Activated CD4-positive, alpha-beta T cell treated with anti-CD3 and anti-CD28 coated beads, Interleukin-2, amount 10 ng/mL, durations not matched to agents 7 days and 5 days (primary cell): ENCODE measurements at places on chromosomes 11 and 22. TPM values are rescaled to one million over a fixed set of nuclear protein-coding genes. Genes with fewer than 3 reads are reported as not detected.

DNA sequence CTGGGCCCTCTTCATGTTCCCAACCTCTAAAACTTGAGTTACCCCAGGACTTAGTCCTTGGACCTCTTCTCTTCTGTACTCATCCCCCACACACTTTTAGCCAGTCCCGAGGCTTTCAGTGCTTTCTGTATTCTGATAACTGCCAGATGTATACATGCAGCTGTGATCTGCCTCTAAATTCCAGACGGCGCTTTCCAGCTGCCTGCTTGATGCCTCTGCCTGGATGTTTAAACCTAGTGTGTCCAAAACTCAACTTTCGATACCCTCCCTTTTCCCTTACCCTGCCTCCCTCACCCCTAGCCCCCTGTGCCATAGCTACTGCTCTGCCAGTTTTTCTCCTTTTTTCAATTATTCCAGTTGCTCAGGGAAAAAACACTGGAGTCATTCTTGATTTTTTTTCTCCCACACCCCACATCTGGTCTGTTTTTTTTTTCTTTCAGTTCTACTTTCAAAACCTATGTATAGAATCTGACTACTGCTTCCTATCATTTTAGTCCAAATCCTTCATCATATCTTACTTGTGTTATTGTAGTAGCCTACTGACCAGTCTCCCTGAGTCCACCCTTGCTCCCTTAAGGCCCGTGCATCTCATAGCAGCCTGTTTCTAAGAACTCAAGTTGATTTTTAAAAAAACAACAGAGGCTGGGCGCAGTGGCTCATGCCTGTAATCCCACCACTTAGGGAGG lies 32.9 kb upstream of the TECTA start:
- DNase-seq: no peak

GRCh38 chr11:58513747-58514367 lies 6.0 kb upstream of the OR5B21 start:
- DNase-seq: no peak

- DNase-seq: no peak
Observed at GRCh38 chr22:17192186-17192585, 27.0 kb downstream of the ADA2 start.

DNA sequence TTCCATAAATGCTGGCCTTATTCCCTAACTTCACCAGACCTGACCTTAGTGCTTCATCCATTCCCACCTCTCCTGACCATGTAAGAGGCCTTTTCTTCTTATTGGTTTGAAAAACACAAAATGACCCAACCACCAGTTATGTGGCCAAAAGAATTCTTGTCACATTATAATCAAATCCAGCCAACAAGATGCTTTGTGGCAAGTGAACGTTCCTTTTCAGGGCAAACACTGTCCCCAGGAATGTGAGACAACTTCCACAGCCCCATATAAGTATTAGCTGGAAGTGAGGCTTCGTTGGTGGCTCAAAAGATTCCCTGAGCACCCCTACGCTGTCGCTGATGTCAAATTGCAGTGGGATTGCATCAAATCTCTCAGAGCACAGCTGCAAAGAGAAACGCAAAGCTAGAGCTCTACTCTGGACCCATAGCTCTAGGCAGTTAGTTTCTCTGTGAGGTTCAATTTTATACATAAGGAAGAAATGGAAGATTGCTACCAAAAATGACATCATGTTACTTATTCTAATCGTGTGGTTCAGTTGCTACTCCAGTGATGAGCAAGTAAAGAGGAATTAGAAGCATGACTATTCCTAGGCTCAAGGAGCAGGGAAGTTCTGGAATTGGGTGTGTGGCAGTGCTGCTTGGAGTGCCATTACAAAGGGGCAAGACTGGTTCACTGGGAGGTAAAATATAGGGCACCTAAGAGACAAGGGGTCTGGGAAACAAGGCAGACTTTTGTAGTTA lies 26.1 kb downstream of the GLYATL1 start:
- no peak for DNase-seq

DNA sequence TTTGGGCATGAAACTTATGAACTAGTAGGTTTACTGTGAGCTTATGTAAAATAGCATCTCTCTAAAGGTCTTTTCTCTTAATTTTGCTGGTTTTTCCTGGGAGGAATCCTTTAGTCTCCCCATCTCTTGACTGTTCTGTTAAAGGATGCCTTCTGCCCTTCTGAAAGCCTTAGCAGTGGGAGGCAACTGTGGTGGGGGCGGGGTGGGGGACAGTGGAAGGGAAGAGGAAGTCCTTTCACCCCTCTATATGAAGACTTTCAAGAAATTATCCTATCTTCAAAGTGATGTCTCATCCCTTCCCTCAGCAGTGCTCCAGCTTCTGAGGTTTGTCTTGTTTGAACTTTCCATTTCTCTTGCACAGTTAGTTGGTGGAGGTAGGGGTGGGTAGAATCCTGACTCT lies 73.1 kb downstream of the ELP4 start:
- no peak for DNase-seq

- DNase-seq: peak; percentile 63
Observed at GRCh38 chr22:36977401-36977861, 41.8 kb downstream of the TST start.

DNA sequence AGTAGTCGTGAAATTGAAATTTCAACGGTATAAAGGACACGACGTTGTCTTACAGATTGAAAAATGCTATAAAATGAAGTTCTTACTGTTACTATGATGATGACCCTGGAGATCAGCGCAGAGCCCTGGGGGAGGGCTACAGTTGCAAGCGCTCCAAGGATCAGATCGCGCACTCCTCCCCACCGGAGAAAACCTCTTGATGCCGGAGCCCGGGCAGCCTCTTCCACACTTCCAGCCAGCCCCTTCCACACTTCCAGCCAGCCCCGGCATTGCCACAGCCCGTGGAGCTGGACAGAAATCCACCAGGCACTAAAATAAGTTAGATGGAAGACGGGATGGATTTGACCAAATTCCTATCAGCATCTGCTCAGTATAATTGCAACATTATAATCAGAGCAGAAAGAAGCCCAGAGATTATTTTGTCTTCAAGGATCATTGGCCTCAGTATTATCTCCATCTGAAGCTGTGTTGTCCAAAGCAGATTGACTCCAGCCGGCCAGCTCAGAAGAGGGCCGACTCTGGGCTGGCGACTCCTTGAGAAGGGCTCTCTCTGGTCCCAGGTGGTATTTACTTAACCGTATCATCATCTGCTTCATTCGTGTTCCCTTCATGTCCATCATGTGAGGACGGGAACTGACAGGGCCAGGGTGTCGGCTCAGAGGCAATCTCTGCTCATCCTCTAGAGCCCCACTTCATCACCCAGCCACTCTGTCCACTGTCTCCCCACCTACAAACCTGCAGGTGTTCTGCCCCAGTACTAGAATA lies 777 bp upstream of the MICAL3 start:
- no peak for DNase-seq

GRCh38 chr11:121358760-121359159 lies 66.2 kb downstream of the SC5D start:
- no peak for DNase-seq

DNA sequence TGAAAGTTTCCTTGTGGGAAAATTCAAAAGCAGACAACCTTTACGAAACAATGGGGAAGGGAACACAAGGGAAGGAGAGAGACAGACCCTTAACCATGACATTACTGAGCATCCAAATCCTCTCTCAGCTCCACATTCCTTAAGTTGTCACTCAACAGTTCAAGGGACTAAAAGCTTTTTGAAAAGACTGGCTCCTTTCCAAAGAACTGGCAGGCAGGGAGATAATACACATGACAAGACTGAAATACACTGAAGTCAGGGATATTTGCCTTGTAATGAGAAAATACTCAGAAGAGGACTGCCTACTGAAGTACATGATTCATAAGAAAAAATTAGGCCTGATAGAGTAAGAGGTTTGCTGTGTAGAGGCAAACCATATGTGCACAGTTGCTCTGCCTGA lies 69.1 kb downstream of the SMCO4 start:
- DNase-seq: no peak

PGGHG gene
- total RNA-seq: 377 TPM

MLC1 gene
- 0.83 TPM for total RNA-seq

TSSK2 gene
- total RNA-seq: not detected

UPK3A gene
- not detected for total RNA-seq

LMNTD2 gene
- 4.8 TPM for total RNA-seq
